NCI-H1048 (cell line): ENCODE measurements at places on chromosomes 13 and 19.

GRCh38 chr19:35585848-35586247 is at the start of gene PMIS2:
Gene PMIS2, plus strand, starts transcription at chr19:35586173. Its CDS starts 87 bp downstream, at chr19:35586260.
- no peak for DNase-seq

- no peak for DNase-seq
These were observed 79.2 kb upstream of the C13orf46 start for GRCh38 chr13:114053026-114053425.

DNA sequence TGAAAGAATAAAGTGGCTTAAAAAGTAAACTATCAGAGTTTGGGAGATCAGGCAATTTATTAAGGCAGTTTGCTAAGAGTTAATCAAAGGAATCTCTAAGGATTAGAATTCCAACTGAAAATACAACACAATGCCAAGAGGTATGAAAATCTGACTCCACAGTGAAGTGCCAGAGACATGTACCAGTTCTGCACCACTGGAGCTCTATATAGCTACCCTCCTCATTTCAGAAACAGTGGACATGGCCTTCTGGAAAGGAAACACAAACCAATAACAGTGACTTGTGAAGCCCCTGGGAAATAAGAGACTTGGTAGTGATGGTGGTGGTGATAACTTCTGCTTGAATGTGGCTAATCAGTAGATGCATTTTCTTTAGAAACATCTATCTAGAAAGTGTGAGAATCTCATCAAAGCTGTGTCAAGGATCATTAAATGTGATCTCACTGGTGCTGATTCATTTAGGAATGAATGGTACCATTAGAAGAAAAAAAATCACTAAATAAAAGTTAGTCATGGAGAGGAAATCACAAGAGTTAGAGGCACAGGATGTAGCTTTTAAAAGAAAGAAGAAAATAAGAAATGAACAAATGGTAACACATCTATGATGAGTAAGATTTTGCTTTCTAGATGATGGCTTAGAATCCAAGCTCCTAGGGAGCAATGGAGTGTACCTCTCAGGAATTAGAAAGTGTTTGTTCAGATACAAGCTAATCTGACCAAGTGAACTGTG is 20.1 kb upstream of the N4BP2L1 start:
- DNase-seq = no peak

DNA sequence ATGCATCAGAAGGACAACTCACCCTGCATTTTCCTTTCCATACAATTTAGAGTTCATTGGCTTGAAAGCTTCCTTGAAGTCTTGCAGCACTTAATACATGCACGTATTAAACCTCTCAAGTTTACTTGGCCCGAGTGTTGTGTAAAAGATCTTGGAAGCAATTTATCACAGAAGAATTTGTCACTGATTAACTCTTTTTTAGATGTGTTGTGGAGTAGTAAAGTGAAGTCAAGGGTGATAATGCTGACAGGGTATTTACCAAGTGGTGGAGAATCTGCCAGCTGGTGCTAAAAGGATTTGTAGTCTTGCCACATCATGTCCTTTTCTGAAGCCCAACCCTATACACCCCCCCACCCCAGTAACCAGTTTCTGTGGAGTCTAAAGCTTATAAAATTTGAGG is 421.0 kb upstream of the MIR17HG start:
- no peak for DNase-seq

- DNase-seq = no peak
These were observed 18.8 kb downstream of the SMG9 start for GRCh38 chr19:43735957-43736356.

DNA sequence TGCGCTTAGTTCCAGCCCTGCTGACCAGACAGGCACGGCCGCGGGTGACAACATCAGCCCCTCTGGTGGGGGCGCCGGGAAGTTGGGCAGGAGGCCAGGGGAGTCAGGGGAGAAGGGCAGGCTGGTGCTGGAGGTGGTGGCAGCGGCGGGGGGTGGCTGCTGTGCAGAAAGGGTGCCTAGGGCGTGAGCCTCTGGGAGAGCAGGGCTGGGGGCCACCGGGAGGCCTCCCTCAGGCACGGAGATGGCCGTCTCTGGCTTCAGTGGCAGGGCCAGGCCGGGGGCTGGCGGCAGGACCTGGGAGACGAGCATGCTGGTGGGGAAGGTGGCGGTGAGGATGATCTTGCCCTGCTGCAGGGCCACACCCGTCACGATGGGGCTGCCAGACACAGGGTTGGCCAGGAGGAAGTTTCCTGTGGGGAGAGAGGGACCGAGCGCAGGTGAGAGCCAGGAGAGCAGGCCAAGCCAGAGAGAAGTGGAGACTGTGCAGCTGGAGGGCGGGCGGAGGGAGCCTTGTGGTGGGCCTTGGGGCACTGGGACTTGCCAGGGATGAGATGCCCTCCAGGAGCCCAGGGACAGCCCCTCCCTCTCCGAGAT is 3.3 kb downstream of the SIX5 start:
- no peak for DNase-seq

DNA sequence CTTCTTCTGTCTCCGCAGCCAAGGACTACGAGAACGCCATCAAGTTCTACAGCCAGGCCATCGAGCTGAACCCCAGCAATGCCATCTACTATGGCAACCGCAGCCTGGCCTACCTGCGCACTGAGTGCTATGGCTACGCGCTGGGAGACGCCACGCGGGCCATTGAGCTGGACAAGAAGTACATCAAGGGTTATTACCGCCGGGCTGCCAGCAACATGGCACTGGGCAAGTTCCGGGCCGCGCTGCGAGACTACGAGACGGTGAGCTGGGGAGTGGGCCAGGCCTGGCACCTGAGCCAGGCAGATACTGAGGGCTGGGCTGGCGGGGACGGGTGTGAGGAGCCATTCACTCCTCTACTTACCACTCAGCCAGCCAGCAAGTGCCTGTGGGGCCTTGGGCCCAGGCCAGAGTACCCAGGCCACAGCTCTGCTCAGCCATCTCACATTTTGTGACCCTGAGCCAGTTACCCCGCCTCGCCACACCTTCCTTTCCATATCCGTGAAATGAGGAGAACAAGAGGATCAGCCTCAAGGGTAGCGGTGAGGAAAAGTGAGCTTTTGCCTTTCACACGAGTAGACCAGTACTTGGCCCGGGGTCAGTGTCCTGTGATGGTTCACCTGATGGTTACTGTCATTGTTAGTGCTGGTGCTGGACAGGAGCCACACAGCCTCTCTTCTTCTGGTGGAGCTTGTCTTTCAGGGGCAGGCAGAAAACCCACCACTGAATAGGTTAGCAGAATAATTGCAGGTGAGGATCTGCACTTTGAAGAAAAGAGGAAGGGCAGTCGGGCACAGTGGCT is 7.0 kb downstream of the PPP5C start:
- no peak for DNase-seq

DNA sequence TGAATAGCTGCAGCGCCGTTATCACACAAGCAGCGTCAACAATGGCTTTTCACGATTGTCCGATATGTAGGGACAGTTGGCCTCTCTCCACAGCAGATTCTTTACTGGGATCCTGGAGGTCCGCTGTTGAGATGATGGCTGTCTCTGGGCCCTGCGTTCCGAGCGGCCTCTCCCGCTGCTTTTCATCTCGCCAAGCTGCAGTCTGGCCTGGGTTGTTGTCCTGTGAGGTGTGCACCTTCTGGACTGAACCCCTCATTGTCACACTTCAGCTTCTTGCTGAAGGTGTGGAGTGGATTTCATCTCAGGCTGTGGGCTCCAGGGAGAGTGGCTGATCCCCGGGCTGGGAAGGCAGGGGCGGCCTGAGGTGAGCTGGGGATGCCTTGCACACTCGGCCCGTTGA is 9.6 kb downstream of the UPF1 start:
- DNase-seq = no peak

DNA sequence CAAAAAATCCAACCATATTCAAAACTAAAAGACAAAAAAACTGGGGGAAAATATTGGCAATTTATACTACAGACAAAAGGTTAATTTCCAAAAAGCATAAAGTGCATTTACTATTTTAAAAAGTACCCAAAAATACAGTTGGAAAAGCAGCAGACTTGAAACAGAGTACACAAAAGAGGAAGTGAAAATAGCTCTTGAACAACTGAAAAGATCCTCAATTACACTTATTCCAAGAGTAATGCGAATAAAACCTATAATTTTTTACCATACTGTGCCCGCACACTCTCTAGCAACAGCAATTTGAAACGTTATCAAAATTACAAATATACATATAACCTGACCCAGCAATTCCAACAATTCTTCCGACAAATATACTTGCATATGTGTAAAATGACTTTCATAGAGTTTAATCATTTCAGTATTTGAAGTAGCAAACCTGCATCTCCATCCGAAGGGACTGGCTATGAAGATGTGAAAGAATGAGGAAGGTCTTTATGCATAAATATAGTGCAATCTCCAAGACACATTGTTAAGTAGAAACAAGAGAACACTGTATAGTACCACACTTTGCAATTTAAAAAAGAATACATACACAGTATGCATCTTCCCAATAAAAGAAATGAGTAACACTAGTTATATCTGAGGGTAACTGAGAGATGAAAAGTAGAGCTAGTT is 25.4 kb downstream of the ALG5 start:
- no peak for DNase-seq

DNA sequence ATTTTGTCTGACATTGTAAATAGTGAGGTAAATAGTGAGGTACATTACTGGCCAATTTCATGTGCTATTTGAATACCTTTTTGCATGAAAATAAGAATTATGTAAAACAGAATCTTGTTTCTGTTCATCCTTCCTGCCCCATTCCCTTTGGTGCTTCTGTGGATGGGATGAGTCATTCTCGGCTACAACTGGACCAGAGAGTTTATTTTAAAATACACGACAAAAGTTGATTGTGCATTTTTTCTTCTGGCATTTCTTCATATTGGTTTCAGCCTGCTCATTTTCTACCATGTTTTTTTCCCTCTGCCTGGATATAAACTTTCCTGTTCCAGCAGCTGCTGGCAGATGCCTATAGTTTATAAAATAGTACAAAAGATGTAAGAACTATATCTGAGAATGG is 107.5 kb downstream of the CYSLTR2 start:
- no peak for DNase-seq

GRCh38 chr13:48478391-48478790 is 54.5 kb downstream of the RCBTB2 start:
- no peak for DNase-seq

DNA sequence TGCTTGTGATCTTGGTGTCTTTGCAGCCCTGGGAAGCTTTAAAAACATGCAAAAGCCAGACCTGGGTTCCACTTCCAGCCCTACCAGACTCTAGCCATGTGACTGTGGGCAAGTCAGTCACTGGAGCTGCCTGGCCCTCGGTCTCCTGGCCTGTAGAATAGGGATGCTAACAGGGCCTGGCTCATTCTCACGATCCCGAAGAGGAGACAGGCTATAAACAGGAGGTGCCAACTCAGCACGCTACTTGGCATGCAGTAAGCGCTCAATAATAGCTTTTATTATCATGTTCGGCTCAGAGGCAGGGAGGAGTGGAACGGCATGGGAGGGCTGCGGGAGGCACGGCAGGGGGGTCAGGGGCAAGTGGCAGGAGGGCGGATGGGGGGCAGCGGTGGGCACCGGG is 1.7 kb downstream of the CTXN1 start:
- no peak for DNase-seq

GRCh38 chr13:40640845-40641458 is 25.5 kb downstream of the FOXO1 start:
- no peak for DNase-seq

DNA sequence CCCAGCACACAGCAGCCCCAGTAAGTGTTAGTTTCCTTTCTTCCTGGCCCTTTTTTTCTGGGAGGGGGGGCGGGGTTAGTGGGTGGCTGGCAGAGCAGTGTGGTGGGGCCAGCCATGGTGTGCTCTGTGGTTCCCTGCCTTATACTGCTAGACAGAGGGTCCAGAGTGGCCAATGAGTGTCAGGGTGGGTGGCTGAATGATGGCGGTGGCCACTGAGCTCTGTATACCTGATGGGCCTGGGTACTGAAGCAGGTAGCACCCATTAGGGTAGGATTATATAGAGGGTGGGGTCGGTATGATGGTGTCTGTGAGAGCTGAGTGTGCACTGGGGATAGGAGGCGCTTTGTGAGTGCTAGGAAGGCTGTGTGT is 13.8 kb downstream of the CIC start:
- DNase-seq = no peak

GRCh38 chr13:44969551-44970484 is 19.5 kb downstream of the NUFIP1 start:
- no peak for DNase-seq

GRCh38 chr13:37385956-37386670 is 212.5 kb downstream of the POSTN start:
- no peak for DNase-seq

GRCh38 chr13:75135325-75135825 is 346.6 kb downstream of the TBC1D4 start:
- DNase-seq = no peak

DNA sequence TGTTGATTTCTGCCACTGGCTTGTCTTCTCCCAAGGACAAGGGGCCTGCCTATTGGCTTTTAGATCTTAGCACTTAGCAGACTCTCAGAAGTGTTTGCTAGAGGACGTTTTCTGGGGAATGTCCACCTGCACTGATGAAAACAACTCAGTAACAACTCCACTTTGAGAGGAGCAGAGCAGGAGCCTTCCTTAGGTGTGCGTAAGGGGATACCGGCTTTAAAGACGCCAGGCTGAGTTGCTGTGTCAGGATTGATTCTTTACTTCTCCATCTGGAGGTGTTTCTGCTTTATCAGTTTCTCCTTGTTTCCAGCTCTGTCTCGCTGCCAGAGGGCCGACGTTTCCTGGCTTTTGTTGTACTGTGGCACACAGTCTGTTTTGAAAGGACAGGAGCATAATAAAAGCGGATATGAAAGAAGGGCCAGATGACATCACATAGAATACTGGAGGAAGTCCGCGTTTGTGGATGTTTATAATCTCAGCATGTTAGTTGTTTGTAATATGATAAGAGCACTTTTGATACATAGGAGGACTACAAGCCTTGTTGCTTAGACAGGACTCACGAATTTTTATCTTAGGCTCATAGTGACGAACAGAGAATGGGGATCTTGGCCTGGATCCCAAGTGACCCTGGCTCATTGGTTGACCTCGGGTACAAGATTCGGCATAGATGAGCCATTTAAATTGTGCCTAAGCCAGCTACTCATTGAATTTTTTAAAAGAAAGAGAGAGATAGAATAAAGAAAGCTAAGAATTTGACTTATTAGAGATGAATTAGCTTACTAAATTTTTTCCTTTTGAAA is 34.6 kb downstream of the COL4A2 start:
- no peak for DNase-seq

- DNase-seq = no peak
These were observed 172.5 kb downstream of the DLEU7 start for GRCh38 chr13:50670847-50671496.

- no peak for DNase-seq
These were observed 244.2 kb downstream of the TEX29 start for GRCh38 chr13:111564606-111565005.

DNA sequence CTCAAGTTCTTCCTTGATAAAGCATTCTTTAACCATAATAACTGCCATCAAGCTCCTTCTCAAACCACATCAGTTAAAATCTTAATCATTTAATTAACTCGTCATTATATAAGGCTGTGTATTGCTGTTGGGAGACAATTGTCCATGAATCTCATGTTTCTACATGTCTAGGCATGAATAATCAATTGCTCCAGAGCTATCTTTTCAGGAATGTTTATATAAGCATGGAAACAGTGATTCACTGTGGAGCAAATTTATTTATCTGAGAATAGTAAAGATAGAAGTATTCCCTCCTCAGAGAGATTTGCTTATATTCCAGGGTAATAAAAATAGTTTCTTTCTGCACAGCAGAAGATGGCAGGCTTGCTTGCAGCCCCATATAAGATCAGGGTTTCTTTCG is 71.1 kb downstream of the CBY2 start:
- no peak for DNase-seq
